Kidney epithelial cell (primary cell): ENCODE measurements at places on chromosomes 3 and 15.

DNA sequence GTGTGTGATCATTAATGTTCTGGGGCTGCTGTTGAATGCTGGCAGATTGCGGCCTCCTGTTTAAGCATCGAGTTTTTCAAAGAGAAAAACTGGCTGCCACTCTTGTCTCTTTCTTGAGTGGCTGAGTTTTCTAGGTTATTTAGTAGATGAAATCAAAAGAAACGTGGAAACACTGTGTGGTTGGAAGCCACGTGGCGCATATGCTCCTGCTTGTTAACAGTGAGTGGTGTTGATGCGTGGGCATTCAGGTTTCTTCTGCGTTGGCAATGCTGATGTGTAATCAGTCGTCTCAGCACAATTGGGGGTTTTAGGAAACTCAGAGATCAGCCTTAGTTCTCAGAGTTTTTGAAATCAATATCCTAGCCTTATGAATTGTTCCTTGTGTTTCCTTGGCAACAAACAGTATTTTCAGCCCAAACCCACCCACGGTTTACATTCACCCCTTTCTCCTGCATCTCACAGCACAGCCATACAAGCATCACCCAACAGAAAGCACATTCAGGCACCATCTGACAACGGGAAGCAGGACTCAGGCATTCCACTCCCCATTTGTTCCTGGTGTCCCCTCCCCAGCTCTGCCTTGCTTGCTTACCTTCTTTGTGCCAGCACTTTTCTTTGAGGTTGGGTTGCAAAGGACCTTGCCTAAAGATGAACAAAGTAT is 74.7 kb downstream of the SEC22A start:
- DNase-seq: no peak

DNA sequence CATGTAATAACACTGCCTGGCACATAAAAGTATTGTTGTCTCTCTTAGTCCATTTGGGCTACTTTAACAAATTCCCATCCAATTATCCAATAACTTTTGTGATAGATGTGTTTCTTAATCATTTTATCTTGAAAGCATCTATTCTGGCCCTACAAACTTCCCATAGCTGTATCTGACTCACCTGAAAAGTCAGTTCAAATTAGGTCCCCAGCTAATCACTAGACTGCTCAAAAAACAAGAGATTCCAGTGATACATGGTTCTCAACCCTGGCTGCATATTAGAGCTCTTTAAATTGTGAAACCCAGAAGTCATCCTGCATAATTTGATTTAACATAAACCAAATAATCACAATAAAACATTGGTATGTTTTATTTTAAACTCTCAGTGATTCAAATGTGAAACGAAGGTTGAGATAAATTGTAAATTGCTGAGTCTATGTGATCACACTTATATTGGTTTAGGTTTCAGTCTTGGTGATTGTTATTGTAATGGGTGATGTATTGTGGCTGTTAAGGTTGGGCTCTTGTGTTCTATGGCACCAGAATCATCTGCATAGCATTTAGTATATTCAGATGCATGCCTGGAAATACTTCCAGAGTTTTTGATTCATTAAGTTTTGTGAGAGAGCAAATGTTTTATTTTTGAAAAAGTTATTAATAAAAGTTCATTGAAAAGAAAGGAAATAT is 268.9 kb upstream of the KCNMB2 start:
- DNase-seq: no peak

GRCh38 chr3:46604127-46604526 is 8.2 kb upstream of the FAM240A start:
- DNase-seq: no peak

- no peak for DNase-seq
Observed at GRCh38 chr15:100959066-100960050, 40.2 kb downstream of the LRRK1 start.

DNA sequence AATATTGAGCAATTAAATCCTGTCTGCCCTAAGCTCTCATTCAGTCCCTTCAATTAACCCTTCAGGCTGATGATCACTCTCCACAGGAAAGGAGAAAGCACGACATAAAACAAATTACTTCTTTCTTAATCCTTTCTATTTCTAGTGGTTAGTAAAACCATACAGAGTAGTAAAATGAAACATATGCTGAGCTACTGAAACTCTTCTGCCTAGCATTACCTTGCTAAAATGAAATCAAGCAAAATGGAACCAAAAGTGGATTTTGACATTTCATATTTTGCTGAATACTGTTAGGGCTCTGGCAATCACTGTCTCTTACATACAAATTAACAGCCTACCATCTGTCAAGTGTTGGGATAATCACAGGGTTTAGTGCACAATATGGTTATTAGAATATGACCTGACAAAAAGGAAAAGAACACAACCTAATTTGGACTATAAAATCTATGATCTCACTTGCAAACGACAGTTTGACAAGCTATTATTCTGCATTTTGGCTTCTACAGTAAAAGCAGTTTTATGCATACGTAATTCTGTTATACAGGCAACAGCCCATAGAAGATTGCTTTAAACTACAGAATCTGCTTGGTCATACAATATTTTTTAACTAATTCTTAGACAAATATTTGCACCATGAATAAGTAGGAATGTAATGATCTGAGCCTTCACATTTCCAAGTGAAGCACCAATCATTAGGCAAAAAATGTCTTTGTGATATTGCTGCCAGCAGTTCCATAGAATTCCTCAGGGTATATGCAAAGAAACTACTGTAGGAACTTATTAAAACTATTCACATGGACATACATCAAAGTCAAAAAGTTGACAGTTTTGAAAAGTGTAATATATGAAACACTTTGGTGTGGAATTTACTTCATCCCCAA is 105.0 kb downstream of the FHIT start:
- no peak for DNase-seq

DNA sequence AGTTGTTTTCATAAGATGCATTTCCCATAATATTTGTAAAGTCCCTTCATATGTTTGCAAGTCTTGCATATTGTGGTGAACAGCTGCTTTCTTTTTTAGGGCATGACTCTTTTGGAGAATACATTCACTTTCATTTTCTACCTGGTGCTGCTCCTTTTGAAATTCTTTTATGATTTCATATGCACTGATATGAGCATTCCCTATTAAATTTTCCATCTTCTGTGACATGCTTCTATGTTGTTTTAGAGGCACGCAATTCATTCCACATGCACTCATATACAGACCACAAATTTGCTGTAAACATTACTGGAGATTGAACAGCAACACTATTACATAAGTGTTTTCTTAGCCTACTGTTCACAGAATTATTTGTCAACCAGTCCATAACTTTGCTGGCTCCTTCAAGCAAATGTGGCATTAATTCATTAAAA is 92.8 kb upstream of the TNFSF10 start:
- DNase-seq: no peak

DNA sequence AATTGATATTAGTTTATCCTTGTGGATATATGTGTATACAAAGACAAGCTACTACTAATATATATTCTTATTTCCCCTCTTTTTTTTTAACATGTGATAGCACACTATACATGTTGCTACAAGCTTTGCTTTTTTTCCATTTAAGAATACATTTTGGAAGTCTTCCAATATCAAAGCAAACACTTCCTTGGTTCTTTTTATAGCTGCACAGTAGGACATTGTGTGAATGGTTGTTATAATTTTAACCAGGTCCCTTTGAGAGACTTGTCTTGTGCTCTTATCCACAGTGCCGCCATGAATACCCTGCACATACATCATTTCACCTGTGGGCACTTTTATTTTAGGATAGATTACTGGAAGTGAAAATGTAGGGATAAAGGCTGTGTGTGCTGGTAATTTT is 88.7 kb downstream of the CACNA2D3 start:
- no peak for DNase-seq

GRCh38 chr3:111238885-111239284 is 167.3 kb downstream of the NECTIN3 start:
- no peak for DNase-seq

DNA sequence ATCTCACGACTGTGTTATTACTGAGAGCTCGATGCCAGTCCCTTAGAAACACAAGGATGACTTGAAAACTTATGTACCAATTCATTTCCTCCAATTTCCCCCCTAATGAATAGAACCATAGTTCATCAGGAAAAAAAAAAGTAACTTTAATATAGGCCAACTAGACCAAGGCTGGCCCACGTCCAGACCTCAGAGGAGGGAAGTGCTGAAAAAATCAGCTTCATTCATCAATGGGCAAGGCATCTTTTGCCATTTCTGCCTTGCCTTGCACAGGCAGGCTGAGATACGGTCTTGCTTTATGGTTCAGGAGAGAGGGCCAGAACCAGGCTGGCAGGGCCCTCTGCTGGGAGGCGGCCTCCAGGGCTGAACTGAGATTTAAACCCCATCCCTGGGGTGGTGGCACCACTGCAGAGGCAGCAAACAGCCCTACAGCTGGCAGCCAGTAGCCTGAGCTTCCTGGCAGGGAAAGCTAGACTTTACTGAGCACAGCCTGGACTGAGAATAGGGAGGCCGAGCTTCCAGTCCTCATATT is 104.1 kb upstream of the TNFAIP8L3 start:
- DNase-seq: no peak

DNA sequence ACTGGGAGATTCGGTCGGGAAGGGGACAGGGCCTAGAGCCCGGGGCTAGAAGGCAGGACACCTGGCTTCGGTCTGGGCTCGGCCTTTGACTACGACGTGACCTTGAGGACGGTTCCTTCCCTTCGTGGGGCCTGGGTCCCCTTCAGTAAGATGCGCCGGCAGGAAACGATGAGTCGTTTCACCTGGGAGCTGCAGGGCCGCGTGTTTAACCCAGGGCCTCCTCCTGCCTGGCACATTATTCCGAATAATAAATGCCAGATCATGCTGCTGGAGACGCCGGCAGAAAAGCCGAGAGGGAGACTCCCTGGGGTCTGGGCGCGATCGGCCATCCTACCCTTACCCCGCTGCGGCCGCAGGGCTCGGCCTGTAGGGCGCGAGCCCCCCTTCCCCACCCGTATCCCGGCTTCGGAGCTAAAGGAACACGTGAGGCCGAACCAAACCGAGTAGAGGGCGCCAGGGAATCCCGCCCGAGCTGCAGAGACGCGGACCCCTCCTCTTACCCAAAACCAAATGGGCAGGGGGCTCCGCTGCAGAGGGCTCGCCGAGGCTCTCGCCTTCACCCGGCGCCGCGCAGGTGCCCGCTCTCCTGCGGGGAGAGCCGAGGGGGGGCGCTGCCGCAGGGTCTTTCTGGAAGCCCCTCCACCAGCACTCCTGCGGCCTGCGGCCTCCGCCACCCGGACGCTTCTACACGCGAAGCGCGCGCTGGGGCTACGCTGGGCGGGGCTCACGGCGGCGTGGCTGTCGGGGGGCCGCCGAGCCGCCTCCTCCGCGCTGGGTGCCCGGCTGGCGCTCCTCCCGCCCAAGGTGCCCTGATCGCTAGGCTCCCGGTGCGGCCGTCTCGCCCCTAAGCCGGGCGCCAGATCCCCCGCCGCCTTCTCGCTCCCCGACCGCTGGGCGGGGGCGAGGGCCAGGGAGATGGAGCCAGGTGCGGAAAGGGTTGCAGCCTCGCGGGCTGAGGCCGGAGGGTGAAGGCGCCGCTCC is at the start of gene BDH1:
Gene BDH1 (minus strand): TSS at position 688 of the 981 bp plus-strand sequence. CDS start 9,525 bp downstream, outside the sequence.
- DNase-seq: no peak

- no peak for DNase-seq
Observed at GRCh38 chr15:96325541-96326327, 4.8 kb upstream of the NR2F2 start.

DNA sequence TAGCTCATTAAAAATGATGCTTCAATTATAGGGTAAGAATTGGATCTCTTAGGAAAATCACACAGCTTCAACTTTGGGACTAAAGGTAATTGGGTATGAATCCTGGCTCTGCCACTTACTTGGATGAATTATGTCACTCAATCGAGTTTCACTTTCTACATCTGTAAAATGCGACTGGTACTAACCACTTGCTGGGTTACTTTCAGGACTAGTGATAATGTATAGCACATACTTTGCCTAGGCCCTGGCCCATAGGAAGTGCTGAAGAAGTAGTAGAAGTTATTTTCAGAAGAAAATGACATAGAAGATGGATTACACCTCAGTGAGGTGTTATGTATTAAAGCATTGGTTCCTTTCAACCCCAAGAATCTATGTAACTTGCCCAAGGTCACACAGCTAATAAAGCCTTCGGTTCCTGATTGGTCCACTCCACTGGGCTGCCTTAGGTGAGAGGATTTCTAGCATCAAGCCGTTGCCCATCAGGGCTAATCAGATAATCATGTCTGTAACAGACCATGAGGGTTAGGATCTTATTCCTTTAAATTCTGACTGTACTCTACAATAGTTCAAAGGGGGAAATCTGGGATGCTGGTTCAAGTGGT is 29.4 kb upstream of the AP4E1 start:
- DNase-seq: no peak

- peak; percentile 85 for DNase-seq
Observed at GRCh38 chr3:127735767-127736693, 63.3 kb downstream of the ABTB1 start.

- DNase-seq: no peak
Observed at GRCh38 chr3:50665081-50665840, 9.5 kb upstream of the DOCK3 start.

DNA sequence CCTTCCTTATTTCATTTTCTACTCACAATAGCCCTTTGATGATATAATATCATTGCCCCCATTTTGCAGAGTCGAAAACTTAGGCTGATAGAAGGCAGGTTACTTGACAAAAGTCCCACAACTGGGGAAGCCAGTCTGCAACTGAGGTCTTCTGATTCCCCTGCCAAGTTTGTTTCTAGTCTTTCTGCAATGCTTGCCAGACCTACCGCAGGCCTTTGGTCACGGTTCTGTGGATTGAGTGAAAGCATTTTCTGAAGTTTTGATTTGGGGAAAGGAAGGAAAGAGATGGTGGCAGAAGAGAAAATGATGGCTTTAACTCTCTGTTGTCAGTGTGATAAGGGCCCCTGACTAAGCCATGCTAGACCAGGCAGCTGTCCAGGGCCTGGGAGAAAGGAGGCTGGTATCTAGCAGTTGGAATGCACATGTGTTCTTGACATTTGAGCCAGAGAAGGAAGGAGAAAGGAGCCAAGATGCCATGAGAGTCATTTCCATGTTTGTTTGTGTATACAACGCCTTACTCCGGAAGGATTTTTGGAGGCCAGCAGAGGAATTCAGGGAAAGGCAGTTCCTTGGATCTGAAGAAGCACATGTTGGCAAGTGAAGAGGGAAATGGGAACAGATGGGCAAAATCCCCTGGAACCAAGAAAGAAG is 29.9 kb downstream of the FAH start:
- DNase-seq: no peak

- no peak for DNase-seq
Observed at GRCh38 chr3:141530415-141530768, 43.6 kb downstream of the RASA2 start.

GRCh38 chr3:125148836-125149235 is 63.7 kb downstream of the SLC12A8 start:
- no peak for DNase-seq

GRCh38 chr3:32975891-32976595 is 24.6 kb downstream of the CCR4 start:
- DNase-seq: peak; percentile 16
